ENCODE measurements at places on chromosomes 11 and 22. TPM values are rescaled to one million over a fixed set of nuclear protein-coding genes. Genes with fewer than 3 reads are reported as not detected.

DNA sequence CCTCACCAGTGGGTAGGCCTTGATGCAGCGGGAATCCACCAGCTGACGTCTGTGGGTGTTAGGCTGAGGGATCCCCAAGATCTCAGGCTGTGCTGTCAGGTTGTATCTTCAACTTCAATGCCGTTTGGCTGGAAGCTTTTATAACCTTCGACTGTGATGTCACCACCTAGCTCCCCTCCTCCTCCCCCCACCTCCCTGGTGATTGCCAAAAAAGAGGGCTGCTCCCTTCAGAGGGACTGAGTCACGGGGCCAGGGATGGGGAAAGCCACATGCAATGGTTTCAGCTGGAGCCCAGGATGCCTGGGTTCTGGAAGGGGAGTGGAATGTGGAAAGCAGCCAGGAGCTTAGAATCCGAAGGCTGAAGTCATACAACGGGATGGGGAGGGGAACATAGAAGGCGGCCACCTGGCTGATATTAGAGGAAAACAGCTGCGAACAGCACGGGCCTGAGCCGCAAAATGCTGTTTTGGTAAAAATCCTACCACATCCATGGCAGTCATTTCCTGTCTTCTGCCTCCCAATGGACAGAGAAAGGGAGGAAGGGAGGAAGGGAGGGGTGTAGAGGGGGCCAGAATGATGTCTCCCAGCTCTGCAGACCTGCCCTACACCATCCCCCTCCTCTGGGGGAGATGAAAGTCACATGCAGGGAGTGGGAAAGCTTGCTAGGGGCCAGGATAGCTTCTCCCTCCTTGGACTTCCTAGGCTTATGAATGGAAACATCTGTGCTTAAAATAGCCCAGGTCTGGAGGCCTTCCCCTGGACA, at the start of gene LRRN4CL:
LRRN4CL (minus strand) TSS at position 110 of the 763 bp plus-strand sequence. CDS start 1,022 bp downstream, outside the sequence.
- H3K27me3 ChIP-seq = no peaks in the 10 kb centered on the region
- DNase-seq = peak; percentile 86
- H3K4me1 ChIP-seq = peaks cover 12% of the 10 kb centered on the region
- no peak within 1 kb of the TSS for H3K4me3 ChIP-seq
- H3K27ac ChIP-seq = peak within 1 kb of the TSS; percentile 13

- H3K4me3 ChIP-seq = no peak overlapping the region
- no peak overlapping the region for H3K27ac ChIP-seq
- no peaks in the 10 kb centered on the region for H3K27me3 ChIP-seq
- DNase-seq = no peak
- peaks cover 15% of the 10 kb centered on the region for H3K36me3 ChIP-seq
- no peaks in the 10 kb centered on the region for H3K4me1 ChIP-seq
These were observed 19.9 kb downstream of the TP53I11 start for GRCh38 chr11:44930588-44931302.

DNA sequence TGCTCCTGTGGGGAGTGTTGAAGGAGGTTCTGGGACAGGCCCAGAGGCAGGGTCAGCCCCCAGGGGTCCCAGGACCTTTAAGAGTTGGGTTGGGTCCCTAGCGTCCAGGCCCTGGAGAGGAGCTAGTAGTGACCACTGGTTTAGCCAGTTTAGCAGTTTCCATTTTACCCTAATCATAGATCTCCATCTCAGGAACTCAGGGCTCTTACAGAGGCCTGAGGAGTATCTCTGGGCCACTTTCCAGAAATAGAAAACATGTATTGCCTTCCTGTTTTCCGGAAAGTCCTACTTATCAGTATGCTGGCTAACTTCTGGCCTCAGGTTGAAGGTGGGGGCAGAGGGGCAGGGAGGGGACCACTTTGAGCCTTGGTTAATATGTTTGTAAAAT, 13.5 kb downstream of the NCF4 start:
- no peaks in the 10 kb centered on the region for H3K27me3 ChIP-seq
- H3K4me3 ChIP-seq = no peak overlapping the region
- H3K36me3 ChIP-seq = no peaks in the 10 kb centered on the region
- peaks cover 12% of the 10 kb centered on the region for H3K4me1 ChIP-seq
- no peak overlapping the region for H3K27ac ChIP-seq

The SMIM38 gene
- 0.38 TPM for total RNA-seq

The C11orf65 gene
- total RNA-seq = not detected

DNA sequence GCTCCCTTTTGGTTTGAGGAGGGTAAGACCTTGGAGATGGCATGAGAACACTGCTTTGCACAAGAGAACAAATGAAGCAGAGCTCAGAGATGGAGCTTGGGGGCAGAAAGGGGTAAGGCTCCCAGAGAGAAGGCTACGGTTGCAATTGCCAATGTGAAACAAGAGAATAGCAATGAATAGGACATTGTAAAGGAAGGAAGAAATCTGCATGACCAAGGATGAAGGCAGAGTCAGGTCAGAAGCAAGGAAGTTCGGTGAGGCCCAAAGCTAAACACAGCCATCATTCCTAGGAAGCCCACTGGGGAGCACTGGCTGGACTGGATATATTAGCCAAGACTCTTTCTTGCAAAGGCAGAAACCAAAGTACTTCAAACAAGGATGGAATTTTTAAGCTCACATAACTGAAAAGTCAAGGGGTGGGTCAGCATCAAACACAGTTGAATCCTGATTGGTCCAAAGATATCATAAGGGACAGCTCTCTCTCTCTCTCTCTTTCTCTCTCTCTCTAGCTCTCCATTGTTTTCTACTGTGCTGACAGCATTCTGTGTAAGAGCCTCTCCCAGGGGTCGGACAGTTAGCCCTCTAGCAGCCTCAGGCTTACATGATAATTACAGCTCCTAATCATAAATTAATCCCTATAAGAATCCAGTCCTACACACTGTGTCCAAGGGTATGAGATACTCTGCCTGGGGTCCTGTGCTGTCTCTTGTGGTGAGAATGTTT, 484.3 kb downstream of the SOX6 start:
- H3K4me3 ChIP-seq = no peak overlapping the region
- no peaks in the 10 kb centered on the region for H3K4me1 ChIP-seq
- peak; percentile 16 for DNase-seq
- H3K36me3 ChIP-seq = no peaks in the 10 kb centered on the region
- no peak overlapping the region for H3K27ac ChIP-seq

GRCh38 chr11:65452806-65453490, 30.4 kb downstream of the NEAT1 start:
- DNase-seq = peak; percentile 57
- H3K4me3 ChIP-seq = no peak overlapping the region
- H3K36me3 ChIP-seq = no peaks in the 10 kb centered on the region
- H3K27ac ChIP-seq = no peak overlapping the region
- H3K27me3 ChIP-seq = no peaks in the 10 kb centered on the region

The SAA4 gene
- not detected for total RNA-seq

All from SJSA1 (cell line).